Activated CD4-positive, alpha-beta T cell treated with anti-CD3 and anti-CD28 coated beads, Interleukin-2, amount 10 ng/mL, durations not matched to agents 24 days and 14 days (primary cell): ENCODE measurements at places on chromosomes 11 and 22. TPM values are rescaled to one million over a fixed set of nuclear protein-coding genes. Genes with fewer than 3 reads are reported as not detected.

DNA sequence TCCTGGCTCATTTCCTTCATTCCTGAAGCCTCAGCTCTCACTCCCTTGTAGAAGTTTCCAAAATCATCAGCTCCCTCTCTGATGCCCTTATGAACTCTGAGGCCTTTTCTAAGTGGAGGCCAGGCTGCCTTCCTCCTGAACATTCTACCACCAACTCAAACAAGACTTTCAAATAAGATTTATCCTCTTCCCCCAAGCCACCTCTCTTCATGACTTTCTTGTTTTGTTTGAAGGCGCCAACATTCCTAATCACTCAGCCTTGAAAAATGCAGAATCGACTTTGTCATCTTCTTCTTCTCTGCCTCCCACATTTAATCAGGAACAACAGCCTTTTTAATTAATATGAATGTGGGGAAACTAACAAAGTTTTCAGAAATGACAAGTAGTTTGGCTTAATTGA lies 927.9 kb downstream of the OPCML start:
- no peak overlapping the region for H3K4me3 ChIP-seq
- no peak overlapping the region for H3K27ac ChIP-seq
- H3K4me1 ChIP-seq, result no peaks in the 10 kb centered on the region
- DNase-seq, result no peak
- no peaks in the 10 kb centered on the region for H3K36me3 ChIP-seq
- H3K27me3 ChIP-seq, result no peaks in the 10 kb centered on the region

GRCh38 chr11:119320240-119320775 lies 3.4 kb upstream of the MCAM start:
- H3K4me3 ChIP-seq, result peak overlapping the region; percentile 70
- H3K27ac ChIP-seq, result peak overlapping the region; percentile 87
- no peak for DNase-seq
- H3K27me3 ChIP-seq, result peaks cover 25% of the 10 kb centered on the region
- H3K36me3 ChIP-seq, result no peaks in the 10 kb centered on the region
- peaks cover 26% of the 10 kb centered on the region for H3K4me1 ChIP-seq

Gene RAB38
- total RNA-seq, result 2.0 and 2.2 TPM in 2 replicates

DNA sequence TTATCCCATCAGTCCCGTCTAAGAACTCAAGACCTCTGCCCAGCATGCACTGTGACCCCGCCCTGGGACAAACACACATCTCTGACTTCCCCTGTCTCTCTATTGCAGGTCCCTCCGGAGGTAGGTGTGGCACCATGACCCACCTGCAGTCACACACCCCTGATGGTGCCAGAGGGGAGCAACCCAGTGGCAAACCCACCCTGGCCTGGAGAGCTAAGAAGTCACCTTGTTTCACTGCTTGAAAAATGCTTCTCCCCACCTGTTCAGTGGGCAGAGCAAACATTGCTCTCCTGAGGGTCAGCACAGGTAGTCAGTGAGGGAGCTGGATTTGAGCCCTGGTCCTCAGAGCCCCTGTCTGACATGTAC lies 23.9 kb downstream of the CAPN1 start:
- no peaks in the 10 kb centered on the region for H3K27me3 ChIP-seq
- H3K36me3 ChIP-seq, result peaks cover 26% of the 10 kb centered on the region
- H3K27ac ChIP-seq, result no peak overlapping the region
- H3K4me1 ChIP-seq, result peaks cover 6% of the 10 kb centered on the region

Gene ANKK1
- total RNA-seq, result not detected in 2 replicates

Gene RBMXL2
- not detected in 2 replicates for total RNA-seq

DNA sequence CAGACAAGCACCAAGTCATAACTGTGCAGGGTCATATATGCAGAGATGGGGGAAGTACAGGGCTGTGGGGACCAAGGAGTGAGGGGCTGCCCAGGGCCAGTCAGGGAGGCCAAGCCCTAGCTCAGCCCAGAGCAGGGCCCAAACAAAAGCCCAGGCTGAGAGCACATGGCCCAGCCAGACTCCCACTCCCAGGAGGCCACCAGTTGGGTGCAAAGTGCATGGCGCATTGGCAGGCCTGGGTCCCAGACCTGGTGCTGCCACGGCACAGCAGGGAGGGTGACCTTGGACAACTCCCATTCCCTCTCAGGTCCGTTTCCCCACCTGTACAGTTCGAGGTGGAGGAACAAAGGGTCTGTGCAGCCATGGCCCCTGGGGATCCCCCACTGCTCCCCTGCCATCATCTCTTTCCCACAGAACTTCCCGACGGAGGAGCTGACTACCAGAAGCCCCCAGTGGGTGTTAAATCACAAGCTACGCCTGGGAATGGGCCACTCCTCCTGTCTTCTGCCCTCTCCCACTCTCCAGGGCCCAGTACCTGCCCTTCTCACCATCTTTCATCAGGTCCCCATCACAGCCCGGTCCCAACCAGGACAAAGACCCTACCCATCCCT lies 608 bp downstream of the NIPSNAP1 start:
- H3K27ac ChIP-seq, result peak overlapping the region; percentile 95
- H3K36me3 ChIP-seq, result peaks cover 4% of the 10 kb centered on the region
- H3K4me1 ChIP-seq, result peaks cover 17% of the 10 kb centered on the region
- DNase-seq, result peak; percentile 64
- H3K27me3 ChIP-seq, result no peaks in the 10 kb centered on the region

DNA sequence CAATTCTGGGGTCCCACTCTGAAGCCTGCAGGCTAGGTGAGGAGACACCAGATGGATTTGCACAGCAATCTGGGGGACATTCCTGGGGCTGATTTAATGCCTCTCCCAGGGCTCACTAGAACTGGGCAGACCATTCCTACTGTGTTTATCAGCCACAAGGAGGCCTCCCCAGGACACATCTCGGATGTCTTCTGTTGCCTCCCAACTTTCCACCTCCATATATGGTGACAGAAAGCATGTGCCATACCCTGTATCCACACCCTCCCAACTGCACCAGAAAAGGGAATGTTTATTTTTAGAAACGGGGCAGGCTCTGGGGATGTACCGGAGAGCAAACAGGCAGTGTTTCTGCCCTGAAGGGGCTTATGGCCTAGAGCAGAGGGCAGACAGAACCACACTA lies 181.8 kb downstream of the CSNK2A3 start:
- DNase-seq, result no peak
- H3K36me3 ChIP-seq, result no peaks in the 10 kb centered on the region
- peaks cover 10% of the 10 kb centered on the region for H3K27me3 ChIP-seq
- H3K4me3 ChIP-seq, result no peak overlapping the region

Gene DSCAML1
- 0.02 TPM in 1 of 2 replicates, not detected in the other for total RNA-seq

- no peak for DNase-seq
- H3K4me3 ChIP-seq, result no peak overlapping the region
- H3K27ac ChIP-seq, result no peak overlapping the region
- H3K36me3 ChIP-seq, result peaks cover 2% of the 10 kb centered on the region
- peaks cover 14% of the 10 kb centered on the region for H3K4me1 ChIP-seq
- peaks cover 59% of the 10 kb centered on the region for H3K27me3 ChIP-seq
Observed at GRCh38 chr11:57479021-57479663, 18.8 kb downstream of the RTN4RL2 start.

DNA sequence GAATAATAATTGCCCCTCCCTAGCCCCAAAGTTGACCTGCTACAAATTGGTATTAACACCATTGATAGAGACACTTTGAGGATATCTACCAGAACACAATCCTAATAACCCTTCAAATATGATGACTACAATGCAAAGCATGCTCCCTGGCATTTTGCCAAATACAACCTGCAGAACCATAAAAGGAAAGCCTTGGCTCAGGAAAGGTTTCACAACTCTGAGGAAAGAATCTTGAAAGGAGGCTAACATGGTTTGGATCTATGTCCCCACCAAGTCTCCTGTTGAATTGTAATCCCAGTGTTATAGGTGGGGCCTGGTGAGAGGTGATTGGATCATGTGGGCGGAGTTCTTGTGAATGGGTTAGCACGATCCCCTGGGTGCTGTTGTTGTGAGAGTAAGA lies 140.4 kb upstream of the ARHGAP42 start:
- H3K4me1 ChIP-seq, result no peaks in the 10 kb centered on the region
- H3K27ac ChIP-seq, result no peak overlapping the region
- no peak overlapping the region for H3K4me3 ChIP-seq
- no peak for DNase-seq

Gene SGSM1
- total RNA-seq, result 0.14 and 0.19 TPM in 2 replicates

Gene MGAT3
- 0.90 and 1.9 TPM in 2 replicates for total RNA-seq

DNA sequence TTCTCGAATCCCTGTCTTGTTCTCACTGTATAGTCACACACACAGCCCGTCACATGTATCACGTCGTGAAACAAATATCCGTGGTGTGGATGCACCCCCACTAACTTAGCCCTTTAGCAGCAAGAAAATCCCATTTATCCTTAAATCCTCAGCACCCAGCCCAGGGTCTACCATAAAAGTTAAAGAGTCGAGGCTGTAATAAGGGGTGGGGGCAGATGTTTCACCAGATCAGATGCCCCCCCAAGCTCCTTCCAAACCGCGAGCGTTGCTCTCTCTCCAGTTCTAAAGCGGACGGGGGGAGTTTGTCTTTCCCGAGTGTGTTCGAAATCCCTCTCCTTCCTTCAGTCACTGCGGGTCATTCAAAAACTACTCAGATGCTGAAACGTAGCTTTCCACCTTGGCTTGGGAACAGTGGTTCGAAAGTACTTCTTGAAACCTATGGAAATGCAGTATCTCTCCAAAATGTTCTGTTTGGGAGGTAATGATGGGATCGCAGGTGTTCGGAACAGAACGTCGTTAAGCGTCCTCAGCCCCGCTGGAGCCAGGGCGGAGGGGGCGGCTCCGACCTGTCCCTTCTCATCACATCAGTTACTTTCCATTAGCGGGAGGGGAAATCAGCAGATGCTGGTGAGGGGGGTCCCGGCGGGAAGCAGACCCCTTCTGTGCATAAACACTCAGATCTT lies 156.2 kb downstream of the BRD1 start:
- no peak for DNase-seq
- H3K27me3 ChIP-seq, result peaks cover 34% of the 10 kb centered on the region

Gene IL18
- total RNA-seq, result 0.12 TPM in 1 of 2 replicates, not detected in the other

DNA sequence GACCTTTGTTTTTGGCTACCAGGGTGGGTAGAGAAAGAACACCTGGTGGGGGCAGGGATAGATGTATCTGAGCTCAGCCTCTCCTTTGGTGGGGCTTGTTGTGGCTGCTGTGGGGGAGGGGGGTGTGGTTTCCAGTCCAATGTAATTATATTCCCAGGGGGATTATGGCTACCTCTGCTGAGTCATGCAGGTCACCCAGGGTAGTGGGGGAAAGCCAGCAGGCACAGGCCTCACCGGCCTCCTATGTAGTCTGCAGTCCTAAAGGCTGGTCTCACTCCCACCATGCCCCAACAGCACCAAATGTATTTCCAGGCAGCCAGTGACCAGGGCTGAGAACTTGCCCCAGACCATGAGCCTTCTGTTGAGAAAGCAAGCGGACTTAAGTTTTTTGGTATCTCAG lies 119.6 kb downstream of the DYNC2H1 start:
- no peaks in the 10 kb centered on the region for H3K4me1 ChIP-seq
- H3K27ac ChIP-seq, result no peak overlapping the region
- H3K36me3 ChIP-seq, result no peaks in the 10 kb centered on the region
- no peak for DNase-seq
- no peak overlapping the region for H3K4me3 ChIP-seq

GRCh38 chr11:12626616-12627015 lies 47.6 kb upstream of the TEAD1 start:
- no peaks in the 10 kb centered on the region for H3K27me3 ChIP-seq
- no peak overlapping the region for H3K4me3 ChIP-seq
- H3K27ac ChIP-seq, result no peak overlapping the region
- H3K4me1 ChIP-seq, result no peaks in the 10 kb centered on the region
- no peak for DNase-seq

- no peak overlapping the region for H3K4me3 ChIP-seq
- peaks cover 29% of the 10 kb centered on the region for H3K4me1 ChIP-seq
- peaks cover 18% of the 10 kb centered on the region for H3K36me3 ChIP-seq
- DNase-seq, result no peak
- H3K27me3 ChIP-seq, result no peaks in the 10 kb centered on the region
- H3K27ac ChIP-seq, result no peak overlapping the region
Observed at GRCh38 chr11:94550513-94550912, 6.8 kb downstream of the FUT4 start.

- H3K36me3 ChIP-seq, result no peaks in the 10 kb centered on the region
- no peaks in the 10 kb centered on the region for H3K27me3 ChIP-seq
- H3K4me1 ChIP-seq, result no peaks in the 10 kb centered on the region
- H3K4me3 ChIP-seq, result no peak overlapping the region
- no peak overlapping the region for H3K27ac ChIP-seq
- DNase-seq, result no peak
Observed at GRCh38 chr22:27962268-27963044, 43.4 kb upstream of the PITPNB start.

DNA sequence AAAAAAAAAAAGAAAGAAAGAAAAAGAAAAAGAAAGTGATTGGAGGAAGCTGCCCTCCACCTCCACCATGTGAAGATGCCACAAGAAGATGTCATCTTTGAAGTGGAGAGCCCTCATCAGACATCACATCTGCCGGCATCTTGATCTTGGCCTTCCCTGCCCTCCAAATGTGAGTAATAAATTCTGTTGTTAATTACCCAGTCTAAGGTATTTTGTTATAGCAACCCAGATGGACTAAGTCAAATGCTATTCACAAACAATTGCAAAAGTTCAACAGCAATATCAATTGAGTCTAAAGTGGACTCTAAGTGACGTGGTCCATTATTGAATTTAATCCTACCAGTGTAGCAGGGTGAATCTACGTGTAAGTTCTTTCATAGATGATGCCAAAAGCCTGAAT lies 55.9 kb upstream of the NUP160 start:
- no peaks in the 10 kb centered on the region for H3K36me3 ChIP-seq
- DNase-seq, result no peak
- H3K27ac ChIP-seq, result no peak overlapping the region
- no peak overlapping the region for H3K4me3 ChIP-seq

DNA sequence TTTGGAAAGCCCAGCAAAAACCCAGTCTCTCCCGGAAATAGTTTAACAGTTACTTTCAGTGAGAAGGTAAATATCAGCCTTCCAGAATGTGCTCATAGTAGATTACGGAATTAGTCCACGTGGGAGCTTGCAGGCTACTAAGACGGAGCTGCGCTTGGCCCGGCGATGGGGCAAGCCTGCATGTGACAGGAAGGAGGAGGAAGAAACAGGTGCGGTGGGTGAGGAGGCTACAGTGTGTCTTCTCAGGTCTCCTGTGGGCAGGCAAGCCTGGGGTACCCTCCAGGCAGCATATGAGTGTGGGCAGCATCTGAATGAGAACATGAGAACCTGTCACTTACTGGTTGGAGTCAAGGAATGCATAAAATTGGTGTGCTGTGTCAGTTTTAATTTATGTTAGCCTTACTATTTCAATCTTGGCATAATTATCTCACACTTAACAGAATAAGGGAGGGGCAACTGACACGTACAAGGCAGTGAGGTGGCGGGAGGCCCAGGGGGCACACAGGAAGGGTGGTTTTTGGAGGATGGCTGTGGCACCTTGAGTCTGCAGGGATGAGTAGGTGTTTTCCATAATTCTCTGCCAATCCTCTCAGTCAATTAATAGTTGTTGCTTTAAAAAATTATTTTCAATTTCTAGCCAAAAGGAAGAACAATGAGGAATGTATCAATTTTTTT lies 35.7 kb downstream of the CLMP start:
- no peak for DNase-seq
- peaks cover 6% of the 10 kb centered on the region for H3K4me1 ChIP-seq
- no peak overlapping the region for H3K27ac ChIP-seq
- H3K36me3 ChIP-seq, result no peaks in the 10 kb centered on the region

Gene WNT11
- total RNA-seq, result 0.69 and 1.2 TPM in 2 replicates
